ENCODE measurements at places on chromosomes 5 and 9. TPM values are rescaled to one million over a fixed set of nuclear protein-coding genes. Genes with fewer than 3 reads are reported as not detected.

DNA sequence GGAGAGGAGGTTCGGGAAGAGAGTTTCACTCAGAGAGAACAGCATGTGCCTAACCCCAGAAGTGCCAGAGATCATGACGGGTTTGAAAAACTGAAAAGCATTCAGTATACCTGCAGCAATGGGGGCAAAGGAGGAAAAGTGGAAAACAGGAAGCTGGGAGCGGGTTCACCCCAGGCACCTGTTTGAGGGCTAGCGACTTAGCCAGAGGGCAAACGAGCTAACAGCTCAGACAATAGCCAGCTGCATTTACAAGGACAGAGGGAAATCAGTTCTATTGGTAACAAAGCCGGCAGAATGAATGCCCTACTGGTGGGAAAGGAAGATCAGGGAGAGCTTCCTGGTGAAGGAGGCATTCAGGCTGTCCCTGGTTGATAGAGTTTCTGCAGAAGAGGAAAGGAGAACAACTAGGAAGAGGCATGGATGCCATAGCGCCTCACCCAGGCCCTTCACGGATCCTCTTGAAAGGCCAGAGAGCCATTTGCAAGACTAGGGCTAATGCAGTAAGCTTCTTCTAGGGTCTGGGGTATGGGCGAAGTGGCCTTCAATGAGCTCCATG is 141.7 kb upstream of the ADRA1B start:
- no peak for DNase-seq

DNA sequence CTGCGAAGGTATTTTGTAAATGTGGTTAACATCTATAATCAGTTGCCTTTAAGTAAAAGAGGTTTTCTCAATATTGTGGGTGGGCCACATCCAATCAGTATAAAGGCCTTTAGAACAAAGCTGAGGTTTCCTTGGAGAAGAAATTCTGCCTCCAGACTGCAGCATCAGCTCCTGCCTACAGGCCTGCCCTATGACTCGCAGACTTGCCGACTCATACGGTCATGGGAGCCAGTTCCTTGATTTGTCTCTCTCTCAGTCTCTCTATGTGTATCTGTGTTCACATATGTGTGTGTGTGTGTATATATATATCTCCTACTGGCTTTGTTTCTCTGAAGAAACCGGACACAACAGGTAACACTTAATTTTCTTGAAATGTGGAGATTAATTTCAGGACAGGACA is 45.3 kb downstream of the SLC36A1 start:
- DNase-seq, result no peak

Gene C5orf58
- not detected for total RNA-seq

DNA sequence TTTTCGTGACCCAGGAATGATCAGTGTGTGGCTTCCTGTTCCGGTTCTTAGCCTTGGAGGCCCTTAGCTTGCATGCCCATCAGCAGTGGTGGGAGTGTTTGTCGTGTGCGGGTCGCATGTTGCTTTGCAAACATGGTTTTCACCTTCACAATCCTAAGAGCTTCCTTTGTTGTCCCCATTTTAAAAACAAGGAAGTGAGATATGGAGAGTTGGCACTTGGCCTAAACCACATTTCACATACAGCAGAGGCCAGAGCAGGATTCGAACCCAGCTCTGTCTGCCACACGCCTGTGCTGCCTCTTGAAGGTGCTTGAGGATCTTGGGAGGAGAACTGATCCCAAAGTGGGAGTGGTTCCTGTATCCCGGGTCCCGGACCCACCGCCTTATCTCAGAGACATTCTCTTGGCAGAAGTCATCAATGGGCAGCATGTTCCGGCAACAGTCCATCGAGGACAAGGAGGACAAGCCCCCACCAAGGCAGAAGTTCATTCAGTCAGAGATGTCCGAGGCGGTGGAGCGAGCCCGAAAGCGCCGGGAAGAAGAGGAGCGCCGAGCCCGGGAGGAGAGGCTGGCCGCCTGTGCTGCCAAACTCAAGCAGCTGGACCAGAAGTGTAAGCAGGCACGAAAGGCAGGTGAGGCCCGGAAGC is 38.2 kb upstream of the POMT1 start:
- peak; percentile 35 for DNase-seq

DNA sequence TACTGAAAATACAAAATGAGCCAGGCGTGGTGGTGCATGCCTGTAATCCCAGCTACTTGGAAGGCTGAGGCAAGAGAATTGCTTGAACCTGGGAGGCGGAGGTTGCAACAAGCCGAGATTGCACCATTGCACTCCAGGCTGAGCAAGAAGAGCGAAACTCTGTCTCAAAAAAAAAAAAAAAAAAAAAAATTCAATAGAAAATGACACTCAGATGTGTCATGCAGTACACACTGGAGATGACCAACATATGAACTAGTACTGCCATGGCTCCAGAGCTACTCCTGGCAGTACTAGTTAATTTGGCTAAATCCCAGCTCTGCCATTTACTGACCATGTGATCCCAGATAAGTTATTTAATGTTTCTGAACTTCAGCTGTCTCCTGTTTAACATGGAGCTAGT is 7.3 kb downstream of the ATOX1 start:
- no peak for DNase-seq

Gene PALM2AKAP2
- 32.4 TPM for total RNA-seq

GRCh38 chr5:94928891-94929290 is 310.4 kb downstream of the SLF1 start:
- no peak for DNase-seq

Gene INSL4
- total RNA-seq, result not detected

Gene GLRA1
- total RNA-seq, result not detected

DNA sequence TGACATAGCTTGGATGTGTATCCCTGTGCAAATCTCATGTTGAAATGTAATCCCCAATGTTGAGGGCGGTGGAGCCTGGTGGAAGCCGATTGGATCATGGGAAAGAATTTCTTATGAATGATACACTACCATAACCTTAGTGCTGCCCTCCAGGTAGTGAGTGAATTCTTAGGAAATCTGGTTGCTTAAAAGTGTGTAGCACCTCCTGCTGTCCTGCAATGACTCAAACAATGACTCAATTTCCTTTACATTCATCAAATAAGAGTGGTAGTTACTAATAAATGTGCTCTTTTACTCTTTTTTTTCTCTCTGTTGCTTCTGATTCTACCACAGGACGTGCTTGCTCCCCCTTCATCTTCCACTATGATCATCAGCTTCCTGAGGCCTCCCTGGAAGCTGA is 1696.0 kb upstream of the CDH9 start:
- DNase-seq, result no peak

- DNase-seq, result no peak
Observed at GRCh38 chr5:160905285-160905684, 53.3 kb upstream of the ATP10B start.

GRCh38 chr9:28888806-28889205 is 1315.5 kb upstream of the C9orf72 start:
- no peak for DNase-seq

GRCh38 chr9:21766096-21766495 is 36.3 kb upstream of the MTAP start:
- no peak for DNase-seq

- peak; percentile 55 for DNase-seq
Observed at GRCh38 chr9:38619556-38620447, 594 bp downstream of the ANKRD18A start.

- DNase-seq, result no peak
Observed at GRCh38 chr5:100827481-100827889, 75.6 kb downstream of the ST8SIA4 start.

DNA sequence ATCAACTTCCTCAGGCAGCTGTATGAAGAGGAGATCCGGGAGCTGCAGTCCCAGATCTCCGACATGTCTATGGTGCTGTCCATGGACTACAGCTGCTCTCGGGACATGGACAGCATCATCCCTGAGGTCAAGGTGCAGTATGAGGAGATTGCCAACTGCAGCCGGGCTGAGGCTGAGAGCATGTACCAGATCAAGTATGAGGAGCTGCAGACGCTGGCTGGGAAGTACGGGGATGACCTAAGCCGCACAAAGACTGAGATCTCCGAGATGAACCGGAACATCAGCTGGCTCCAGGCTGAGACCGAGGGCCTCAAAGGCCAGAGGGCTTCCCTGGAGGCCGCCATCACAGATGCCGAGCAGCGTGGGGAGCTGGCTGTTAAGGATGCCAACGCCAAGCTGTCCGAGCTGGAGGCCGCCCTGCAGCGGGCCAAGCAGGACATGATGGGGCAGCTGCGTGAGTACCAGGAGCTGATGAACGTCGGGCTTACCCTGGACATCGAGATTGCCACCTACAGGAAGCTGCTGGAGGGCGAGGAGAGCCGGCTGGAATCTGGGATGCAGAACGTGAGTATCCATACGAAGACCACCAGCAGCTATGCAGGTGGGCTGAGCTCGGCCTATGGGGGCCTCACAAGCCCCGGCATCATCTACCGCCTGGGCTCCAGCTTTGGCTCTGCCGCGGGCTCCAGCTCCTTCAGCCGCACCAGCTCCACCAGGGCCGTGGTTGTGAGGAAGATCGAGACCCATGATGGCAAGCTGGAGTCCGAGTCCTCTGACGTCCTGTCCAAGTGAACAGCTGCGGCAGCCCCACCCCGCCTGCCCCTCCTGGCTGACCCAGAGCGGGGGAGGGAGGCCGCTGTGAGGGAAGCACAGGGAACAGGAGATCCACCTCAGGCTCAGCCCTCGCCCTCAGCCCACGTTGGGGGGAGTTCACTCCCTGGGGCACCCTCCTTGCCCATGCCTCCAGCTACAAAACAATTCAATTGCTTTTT is 84.0 kb downstream of the SEC61B start:
- no peak for DNase-seq

DNA sequence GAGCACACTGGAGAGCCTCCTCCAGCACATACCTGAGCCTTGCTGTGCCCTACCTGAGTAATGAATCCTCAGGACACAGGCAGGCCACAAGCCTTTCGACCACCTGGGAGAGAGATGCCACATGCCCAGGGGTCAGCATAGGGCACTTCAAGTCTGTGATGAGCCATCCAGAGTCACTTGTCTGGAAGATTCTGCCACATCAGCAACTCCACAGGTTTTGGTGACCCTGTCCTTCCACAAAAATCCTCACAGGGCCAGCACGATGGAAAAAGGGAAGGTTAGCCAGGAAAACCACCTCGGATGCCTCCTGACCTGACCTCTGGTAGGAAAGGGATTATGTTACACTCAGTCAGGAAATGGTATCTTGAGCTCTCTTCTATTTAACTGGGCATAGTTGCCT is 46.8 kb downstream of the FRMD3 start:
- DNase-seq, result no peak

Gene FNIP1
- total RNA-seq, result 23.4 TPM

GRCh38 chr5:132056610-132057497 is 3.6 kb upstream of the IL3 start:
- DNase-seq, result peak; percentile 34

Gene GLDC
- total RNA-seq, result 98.8 TPM
